ENCODE measurements at places on chromosomes 13 and 19.

GRCh38 chr19:55667958-55668357, 7.1 kb upstream of the EPN1 start:
- DNase-seq = no peak

DNA sequence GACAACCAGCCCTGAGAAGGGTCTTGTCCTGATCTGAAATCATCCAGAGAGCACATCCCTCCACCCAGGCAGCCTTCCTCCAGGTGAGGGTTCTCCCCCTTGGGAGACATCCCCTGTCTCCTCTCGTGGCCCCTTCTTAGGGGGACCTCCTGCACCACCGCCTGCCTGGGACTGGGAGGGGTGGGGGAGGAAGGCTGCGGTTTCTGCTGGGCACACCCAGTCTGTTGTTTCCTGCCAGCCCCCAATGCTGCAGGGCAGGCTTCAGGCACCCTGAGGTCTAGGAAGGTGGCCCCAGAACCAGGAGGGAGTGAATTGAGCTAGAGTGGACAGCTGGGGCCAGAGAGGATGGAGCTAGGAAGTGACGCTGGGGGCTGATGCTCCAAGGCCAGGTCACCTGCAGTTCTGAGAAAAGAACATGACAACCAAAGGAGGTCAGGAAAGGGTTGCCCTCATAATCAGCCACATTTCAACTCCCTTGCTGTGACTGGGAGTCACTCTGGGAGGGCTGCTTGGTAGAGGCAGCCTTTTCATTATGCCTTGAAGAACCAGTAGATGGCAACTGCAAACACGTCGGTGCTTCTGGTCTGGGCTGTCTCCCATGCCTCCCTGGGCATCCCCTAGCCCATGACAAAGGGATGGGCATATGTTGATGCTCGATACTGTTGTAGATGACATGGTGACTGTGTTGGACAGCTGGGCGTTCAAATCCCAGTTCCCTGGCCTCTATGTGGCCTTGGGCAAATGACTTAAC, 1.4 kb downstream of the ARHGEF18 start:
- peak; percentile 39 for DNase-seq

- DNase-seq = no peak
Measured at GRCh38 chr13:49457221-49457620, 13.1 kb downstream of the SETDB2 start.

DNA sequence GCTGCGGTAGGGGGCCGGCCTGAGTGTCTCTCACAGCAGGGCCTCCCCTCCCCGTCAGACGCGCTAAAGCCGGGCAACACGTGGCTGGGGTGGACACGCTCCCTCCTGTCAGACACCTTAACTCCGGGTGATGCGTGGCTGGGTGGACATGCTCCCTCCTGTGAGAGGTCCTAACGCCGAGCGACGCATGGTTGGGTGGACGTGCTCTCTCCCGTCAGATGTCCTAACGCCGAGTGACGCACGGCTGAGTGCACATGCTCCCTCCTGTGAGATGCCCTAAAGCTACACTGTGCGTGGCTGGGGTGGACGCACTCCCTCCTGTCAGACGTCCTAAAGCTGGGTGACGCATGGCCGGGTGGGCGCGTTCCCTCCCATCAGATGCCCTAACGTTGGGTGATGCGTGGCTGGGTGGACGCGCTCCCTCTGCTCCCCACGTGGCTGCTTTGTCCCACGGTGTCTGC, 126.1 kb upstream of the MCF2L start:
- DNase-seq = no peak

- peak; percentile 74 for DNase-seq
Measured at GRCh38 chr19:2543463-2544442, 67.8 kb downstream of the GADD45B start.

- DNase-seq = no peak
Measured at GRCh38 chr19:34428549-34429285, 536 bp downstream of the UBA2 start.

GRCh38 chr13:94192431-94192975, 287.0 kb downstream of the DCT start:
- no peak for DNase-seq

- no peak for DNase-seq
Measured at GRCh38 chr13:73829416-73829815, 304.8 kb downstream of the KLF12 start.

DNA sequence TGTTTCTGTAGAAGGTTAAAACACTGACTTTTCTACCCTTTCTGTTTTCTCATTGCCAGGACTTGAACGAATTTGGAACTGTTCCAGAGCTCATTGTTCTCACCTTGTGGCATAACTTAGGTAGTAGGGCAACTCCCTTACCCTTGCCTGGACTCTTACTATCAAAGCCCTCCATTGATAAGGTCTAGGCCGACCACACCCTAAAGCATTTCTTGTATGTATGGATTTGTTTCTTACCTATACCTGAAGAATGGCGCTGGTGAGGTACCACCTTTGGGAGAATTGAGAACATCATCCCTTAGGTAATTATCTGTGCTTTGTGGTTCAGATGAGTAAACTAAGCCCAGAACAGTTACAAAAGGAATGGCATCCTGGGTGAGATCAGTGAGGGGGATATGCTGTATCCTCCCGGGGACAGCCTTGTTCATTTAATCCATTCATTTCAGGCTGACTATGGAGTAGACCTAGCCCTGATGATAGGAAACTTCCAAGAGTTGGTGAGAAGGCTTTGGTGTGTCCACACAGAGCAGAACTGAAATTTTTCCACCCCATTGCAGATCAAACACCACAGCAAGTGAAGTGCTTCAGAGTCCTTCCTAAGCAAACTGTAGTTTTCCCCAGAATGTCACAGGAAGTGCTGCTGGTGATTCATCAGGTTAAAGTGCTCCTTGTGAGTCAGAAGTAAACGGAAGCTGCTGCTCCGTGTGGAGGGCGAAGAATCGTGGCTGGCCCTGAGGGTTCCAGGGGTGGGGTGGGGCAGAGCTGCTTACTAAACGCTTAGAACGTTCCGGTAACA, 113.0 kb downstream of the TEX26 start:
- peak; percentile 82 for DNase-seq

GRCh38 chr13:35744566-35745178, 268.2 kb upstream of the MAB21L1 start:
- no peak for DNase-seq

GRCh38 chr19:39398297-39398864, 7.2 kb downstream of the MED29 start:
- peak; percentile 62 for DNase-seq

- no peak for DNase-seq
Measured at GRCh38 chr13:93169980-93170379, 56.6 kb upstream of the GPC6 start.

GRCh38 chr13:23160638-23161480, 19.9 kb upstream of the SGCG start:
- no peak for DNase-seq

GRCh38 chr19:39052243-39052746, 19.9 kb upstream of the FBXO27 start:
- peak; percentile 73 for DNase-seq

- DNase-seq = peak; percentile 85
Measured at GRCh38 chr19:17511724-17512573, 500 bp downstream of the PGLS start.

DNA sequence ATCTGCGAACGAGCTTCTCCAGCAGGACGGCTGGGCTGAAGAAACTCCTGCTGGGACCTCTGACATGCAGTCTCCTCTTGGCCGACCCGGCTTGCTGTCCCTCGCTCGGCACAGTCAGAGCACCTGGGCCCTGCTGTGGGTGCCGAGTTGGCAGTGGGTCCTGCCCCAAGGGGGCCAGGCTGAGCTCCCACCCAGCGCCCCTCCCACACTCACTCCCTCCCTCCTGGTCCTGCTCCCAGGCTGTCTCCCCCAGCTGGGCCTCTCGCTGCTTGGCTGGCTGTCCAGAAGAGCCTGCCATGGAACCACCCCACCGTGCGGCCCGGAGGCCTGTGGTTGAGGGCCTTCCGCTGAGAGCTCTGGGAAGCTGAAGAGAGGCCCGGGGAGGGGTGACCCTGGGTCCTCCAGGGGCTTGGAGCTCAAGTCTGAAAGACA, 6.0 kb downstream of the AKT2 start:
- DNase-seq = no peak

DNA sequence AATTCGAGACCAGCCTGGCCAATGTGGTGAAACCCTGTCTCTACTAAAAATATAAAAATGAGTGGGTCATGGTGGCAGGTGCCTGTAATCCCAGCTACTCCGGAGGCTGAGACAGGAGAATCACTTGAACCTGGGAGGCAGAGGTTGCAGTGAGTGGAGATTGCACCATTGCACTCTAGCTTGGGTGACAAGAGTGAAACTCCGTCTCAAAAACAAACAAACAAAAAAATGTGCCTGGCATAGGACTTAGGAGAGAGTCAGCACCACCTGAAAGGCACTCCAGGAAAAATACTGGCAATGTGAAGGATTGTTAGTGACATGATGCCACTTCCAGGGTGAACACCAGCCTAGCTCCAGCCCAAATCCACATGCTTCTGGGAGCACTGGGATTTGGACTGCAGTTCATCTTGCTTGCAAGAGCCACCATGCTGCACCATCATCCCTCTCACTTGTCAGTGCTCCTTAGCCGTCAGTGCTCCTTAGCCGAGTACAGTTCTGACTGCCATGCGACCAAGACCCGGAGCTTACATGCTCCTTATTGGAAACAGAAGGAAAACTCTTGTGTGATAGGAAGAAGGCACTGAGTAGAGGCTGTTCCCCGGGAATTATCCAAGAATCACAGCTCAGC, 145.1 kb upstream of the RNF113B start:
- DNase-seq = no peak

- no peak for DNase-seq
Measured at GRCh38 chr13:29943686-29944085, 93.3 kb upstream of the UBL3 start.

GRCh38 chr19:13339869-13340268, 166.4 kb downstream of the CACNA1A start:
- no peak for DNase-seq

DNA sequence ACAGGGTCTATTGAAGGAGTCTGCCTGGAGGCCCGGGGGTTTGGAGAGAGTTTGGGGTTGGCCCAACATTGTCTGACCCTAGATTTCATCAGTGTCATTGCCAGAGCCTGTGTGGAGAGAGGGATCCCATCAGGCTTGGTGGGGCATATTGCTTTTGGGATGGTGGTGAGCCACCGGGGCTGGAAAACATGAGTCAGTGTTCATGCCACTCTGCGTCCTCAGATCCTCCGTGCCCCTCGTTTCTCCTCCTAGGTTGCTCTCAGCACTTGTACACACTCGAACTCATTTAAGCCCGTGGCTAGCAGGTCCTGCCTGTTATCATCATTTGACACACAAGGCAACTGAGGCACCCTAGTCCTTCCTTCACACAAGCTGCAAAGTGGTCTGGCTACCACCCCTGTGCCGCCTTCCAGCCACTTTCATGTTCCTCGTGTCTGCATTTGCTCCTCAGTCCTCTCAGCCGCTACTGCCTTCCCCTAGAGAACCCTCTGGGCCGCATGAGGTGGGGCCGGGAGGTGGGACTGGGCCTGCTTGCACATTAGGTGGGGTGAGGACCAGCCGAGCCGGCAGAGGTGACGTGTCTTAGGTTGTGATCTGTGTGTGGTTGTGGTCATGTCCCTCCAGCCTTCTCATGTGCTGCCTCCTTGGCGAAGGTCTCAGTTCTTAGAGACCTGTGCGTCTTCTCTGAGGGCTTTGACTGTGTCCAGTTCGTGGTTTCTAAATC, 3.6 kb downstream of the NACC1 start:
- no peak for DNase-seq

DNA sequence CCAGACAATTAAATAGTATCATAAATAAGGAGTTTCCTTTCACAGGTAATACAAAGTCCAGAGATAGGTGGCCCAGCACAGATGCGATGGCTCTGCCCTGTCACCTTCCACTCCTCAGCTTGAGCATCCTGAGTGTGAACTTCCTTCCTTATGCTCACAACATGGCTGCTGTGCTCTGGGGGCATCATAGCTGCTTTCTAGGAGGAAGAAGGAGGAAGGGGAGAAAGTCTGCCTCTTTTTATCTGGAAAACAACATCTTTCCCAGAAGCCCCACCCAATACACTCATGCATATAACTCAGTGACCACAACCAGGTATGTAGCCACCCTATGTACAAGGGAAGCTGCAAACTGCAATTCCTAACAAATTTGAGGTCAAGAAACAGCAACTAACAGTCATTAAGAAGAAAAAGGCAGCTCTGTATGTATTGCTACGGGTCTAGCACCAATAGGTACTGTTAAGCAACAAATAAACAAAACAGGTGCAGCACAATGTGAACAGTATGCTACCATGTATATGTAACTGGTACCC, 201.2 kb upstream of the UBL3 start:
- DNase-seq = no peak

DNA sequence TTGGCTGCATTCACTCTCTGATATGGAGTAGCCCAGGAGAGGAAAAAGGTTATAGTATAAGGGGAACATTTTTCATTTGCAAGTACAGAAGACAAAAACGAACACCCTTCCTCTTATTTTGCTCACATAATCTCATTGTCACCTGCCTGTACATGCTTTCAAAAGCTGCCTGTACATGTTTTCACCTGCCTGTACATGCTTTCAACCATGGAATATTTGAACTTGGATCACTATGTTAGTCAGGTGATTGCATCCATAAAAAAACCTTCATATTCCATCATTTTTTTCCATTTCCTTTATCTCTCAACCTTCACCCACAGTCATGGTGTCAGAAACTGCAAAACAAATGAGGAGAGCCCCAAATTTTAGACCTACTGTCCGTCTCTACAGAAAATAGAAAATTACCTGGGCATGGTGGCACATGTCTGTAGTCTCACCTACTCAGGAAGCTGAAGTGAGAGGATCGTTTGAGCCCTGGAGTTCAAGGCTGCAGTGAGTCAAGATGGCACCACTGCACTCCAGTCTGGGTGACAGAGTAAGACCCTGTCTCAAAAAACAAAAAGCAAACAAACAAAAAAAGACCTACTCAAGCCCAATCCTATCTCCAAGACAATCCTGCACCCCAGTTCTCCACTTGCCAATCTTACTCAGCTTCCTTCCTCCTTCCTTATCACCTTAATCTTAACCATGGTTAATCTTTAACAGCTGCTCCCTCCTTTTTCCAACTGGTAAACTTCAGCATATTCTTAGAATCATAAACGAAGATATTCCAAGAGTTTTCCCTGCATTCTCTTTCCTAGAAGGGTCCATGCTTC, 11.6 kb downstream of the IGFL2 start:
- DNase-seq = no peak

DNA sequence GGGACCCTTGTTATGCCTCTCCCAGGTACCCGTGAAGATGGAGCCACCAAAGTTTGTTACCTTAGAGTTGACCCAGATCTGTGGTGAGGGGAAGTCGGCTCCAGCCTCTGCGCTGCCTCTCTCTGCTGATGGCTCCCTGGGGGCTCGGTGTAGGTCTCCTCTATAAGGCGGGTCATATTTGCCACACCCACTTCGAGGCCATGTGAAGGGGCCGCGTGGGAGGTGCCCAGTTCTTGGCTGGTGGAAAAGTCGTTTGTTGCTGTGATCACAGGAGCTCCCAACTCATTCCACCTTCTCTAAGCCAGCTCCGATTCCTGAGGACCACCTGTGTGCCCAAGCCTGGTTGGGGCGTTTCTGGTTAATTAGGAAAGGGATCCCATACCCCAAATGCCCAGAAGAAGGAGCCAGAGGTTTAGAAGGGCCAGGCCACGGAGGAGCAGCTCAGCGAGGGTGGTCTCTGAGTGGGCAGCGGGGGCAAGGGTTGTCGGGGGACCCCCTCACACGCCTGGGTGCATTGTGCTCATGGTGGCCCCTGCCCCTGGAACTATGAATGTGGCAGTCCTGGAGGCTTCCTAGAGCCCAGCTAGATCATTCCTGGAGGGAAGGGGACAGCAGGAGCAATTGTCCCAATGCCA, 296.5 kb downstream of the ZNF536 start:
- DNase-seq = no peak

Measured in activated naive CD4-positive, alpha-beta T cell treated with Interleukin-2 at 50 U/mL for 16 hours (primary cell).